Activated CD4-positive, CD25-positive, alpha-beta regulatory T cell (primary cell): ENCODE measurements at places on chromosomes 2 and 18.
A peak's percentile ranks its signal among the peaks of the same experiment; 100 is the strongest.

GRCh38 chr2:224211181-224211480 lies 172.0 kb upstream of the SERPINE2 start:
- no peak for DNase-seq

GRCh38 chr2:85998071-85998991 lies 107.4 kb downstream of the POLR1A start:
- no peak for DNase-seq

- no peak for DNase-seq
These were observed 3.6 kb downstream of the TMEM177 start for GRCh38 chr2:119682578-119682977.

DNA sequence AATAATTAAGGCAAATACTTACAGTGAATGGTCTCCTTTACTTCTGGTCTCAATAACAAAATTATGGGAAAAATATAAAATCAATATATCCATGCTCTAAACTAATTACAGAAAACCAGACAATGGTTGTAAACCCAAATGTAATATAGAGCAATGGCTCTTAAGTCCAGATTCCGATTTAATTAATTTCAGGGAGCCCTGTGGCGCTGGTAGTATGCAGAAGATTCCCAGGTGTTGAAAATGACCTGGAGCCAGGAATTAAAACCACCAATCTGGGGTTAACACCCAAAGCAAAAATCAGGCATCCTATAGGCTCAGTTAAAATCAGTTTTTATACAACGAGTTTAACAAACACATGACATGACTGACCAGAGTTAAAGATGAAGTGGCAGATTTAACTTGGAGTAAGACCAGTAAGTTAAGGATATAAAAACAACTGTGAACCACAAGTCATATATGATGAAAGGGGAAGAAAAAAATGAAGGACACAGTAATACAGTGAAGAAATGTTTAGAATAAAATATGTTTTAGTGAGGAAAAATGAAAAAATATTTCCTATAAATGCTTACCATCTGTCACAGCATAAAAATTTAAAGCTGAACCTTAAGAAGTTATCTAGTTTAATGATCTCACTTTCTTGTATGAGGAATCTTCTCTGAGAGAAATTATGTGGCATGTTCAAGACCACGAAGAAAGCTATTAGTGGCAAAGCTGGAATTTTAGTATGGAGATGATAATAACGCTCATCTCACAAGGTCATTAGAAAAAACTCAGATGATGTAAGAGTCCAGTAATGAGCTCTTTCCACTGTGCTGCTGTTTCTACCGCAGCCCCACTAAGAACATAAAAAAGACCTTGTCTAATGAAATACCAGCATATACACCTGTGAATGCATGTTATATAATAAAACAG lies 45.8 kb upstream of the FLACC1 start:
- DNase-seq = no peak

- DNase-seq = no peak
These were observed 3.5 kb downstream of the SNTG2 start for GRCh38 chr2:953975-954686.

GRCh38 chr2:204468746-204469429 lies 76.4 kb upstream of the PARD3B start:
- no peak for DNase-seq

DNA sequence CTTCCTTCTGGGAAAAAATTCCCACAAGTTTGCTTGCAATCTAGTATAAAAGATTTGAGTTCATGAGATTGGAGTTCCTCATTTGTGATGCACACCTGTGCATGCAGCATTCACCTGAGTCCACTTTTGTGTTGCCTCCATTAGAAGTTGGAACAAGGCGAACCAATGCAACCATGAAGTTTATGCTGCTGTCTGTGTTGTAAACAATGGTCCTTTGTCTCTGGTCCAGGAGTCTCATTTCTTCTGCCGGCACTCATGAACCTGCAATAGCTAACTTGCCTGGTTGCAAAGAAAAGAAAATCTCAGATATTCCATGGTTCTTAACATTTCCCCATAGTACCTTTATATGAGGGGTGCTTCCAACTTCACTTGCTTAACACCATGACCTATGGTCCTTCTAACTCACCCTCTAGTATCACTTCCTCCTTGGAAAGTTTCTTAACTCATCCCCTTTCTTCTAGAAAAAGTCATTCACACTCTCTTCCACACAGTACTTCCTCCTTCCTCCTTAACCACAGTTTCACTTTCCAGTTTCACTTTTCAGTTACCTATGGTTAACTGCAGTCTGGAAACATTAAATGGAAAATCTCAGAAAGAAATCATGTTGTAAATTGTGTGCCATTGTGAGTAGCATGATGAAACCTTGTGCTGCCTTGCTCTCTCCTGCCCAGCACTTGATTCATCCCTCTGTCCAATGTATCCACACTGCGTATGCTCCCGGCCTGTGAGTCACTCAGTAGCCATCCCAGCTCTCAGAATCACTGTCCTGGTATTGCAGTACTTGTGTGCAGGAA lies 128.8 kb upstream of the TRIB2 start:
- no peak for DNase-seq

DNA sequence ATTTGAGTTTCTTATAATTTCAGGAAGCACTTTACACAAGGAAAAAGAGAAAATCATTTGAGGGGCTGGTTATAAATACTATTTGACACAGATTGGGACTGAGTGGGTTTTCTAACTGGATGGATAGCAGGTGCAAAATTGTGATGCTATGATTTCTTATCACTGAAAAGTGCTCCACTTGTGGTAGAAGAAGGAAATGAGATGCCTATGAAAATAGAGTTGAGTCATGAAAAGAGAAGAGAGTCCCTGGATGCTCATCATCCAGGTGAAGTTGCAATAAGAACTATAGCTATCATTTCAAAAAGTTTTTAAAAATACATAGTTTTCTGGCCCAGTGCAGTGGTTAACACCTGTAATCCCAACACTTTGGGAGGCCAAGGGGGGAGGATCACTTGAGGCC lies 39.4 kb upstream of the NFE2L2 start:
- no peak for DNase-seq

- no peak for DNase-seq
These were observed 450.5 kb upstream of the ACVR2A start for GRCh38 chr2:147394179-147394790.

DNA sequence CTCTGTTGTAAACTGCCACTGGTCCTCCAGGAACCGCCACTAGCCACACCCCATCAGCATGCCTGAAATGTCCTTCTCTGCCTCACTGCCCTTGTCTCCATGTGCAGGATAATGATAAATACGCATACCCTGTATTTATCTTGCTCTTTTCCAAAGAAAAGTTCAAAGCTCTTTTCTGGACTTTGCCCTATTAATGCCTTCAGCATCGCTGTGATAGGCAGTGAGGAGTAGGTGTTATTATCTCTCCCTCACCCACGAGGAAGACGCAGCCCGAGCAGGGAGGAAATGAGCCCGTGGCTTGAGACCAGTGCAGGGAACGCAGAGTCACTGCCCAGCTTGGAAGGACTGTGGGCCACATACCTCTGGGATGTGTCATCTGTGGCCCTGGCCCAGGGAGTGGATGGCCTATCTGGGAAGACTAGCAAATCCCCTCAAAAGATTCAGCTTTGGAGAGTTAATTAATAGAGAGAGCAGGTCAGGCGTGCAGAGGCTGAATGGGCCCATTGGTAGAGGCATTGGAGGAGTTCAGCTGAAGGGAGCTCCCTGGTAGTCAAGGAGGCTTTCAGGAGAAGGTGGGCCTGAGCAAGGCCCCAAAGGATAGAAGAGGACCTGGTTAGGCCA lies 39.5 kb upstream of the MCFD2 start:
- DNase-seq = no peak

DNA sequence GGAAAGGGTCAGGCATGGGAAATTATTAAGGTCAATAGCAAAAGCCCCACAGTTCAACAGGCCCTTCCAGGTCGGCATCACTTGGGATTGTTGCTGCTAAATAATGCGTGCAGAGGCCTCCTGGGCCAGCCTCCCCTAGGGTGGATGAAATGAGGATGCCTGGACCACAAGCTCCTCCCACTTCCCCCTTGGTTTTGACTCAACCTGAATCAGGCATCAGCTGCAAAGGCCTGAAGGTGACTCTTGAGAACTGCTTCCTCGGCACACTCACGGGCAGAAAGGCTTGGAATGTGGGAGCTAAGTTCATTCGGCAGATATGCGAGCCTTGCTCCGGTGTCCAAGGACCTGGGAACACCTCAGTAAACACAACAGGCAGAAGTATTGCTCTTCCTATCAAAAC lies 69.3 kb downstream of the MBP start:
- DNase-seq = peak; percentile 28

- DNase-seq = no peak
These were observed 31.2 kb downstream of the PROC start for GRCh38 chr2:127449414-127449813.

DNA sequence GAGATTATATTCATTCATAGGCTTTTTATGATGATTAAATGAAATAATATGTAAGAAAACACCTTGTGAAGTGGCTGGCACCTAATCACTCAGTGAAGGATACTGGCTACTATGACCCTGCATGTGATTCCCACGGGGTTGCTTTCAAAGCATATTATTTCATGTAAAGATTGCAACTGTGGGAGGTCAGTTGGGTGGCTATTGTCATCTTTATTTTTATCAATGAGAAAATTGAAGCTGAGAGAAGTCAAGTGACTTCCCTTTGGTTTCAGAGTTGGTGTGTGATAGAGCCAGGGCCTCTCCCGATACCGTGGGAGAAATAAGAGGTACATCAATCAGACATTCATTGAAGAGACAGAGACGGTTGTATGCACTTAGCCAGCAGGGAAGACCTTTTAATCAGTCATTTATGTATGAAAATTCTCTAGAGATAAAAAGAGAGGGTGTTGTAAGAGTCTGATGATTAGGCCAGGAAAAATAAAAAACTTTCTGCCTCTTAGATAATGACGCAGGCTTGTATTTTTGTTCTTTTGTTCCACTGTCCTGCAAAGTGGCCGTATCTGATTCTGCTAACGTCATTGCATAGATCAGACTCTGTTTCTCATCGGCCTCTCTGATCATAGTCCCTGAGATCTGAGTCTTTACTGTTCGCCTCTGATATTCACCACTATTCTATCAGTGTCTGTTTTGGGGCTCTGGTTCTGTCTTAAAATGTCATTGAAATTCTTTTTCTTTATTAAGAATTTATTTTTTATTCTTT lies 50.5 kb downstream of the QPCT start:
- no peak for DNase-seq

- DNase-seq = no peak
These were observed 172.1 kb downstream of the GFPT1 start for GRCh38 chr2:69214898-69215297.

- DNase-seq = no peak
These were observed 104.8 kb downstream of the COLEC12 start for GRCh38 chr18:395456-396250.
